NCI-H2029 (cell line): ENCODE measurements at places on chromosomes 7 and 10.

DNA sequence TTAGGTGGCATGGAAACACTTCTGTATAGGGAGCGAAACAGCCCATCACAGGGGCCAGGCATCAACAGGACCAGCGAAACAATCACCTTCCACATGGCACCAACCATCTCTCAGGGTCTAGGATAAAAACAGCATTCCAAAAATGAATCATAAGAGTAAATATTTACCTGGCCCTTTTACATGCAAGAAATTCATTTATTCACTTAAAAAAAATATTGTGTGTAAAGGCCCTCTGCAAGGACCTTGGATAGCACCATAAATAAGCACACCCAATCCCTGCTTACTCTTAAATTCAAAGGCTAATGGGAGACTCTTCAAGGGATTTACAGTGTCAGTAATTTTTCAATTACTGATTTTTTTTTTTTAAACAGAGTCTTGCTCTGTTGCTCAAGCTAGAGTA, 25.4 kb downstream of the CPVL start:
- no peak for DNase-seq

DNA sequence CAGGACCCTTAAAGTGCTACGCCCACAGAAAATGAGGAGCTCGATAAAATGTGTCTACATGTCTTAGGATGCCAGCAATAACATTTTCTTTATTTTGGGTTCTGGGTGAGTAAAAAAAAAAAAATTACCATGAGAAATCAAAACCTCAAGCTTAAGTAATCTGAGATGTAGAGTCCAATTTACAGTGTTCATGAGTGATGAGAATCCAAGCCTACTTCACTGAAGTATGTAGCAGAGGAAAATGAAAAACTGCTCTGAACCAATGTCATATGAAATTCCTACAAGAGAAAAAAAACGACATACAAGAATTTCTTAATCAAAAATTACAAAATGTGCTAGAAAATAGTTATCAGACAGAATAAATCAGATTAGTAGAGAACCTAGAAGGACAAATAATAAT, 274.4 kb downstream of the HTR7 start:
- DNase-seq: no peak

DNA sequence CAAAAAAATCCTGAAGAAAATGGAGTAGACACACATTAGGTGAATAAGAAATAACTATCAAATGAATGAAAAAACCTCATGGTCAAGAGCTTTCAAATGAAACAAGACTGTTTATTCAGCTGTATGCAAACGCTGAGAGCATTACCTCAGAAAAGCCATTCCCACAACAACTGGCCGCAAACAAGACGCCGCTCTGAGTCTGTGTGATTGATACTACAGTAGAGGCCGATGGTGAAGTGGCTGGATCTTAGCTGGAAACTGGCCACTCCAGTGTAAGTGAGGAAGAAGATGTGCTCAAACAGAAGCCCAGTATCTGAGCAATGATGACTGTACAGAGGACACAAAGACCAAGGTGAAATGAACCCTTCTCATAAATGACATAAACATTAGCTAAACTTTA, 252.4 kb upstream of the GHITM start:
- peak; percentile 19 for DNase-seq

- no peak for DNase-seq
These were observed 54.0 kb upstream of the CACUL1 start for GRCh38 chr10:118808601-118809356.

GRCh38 chr10:30052062-30052461, 7.3 kb downstream of the JCAD start:
- no peak for DNase-seq

DNA sequence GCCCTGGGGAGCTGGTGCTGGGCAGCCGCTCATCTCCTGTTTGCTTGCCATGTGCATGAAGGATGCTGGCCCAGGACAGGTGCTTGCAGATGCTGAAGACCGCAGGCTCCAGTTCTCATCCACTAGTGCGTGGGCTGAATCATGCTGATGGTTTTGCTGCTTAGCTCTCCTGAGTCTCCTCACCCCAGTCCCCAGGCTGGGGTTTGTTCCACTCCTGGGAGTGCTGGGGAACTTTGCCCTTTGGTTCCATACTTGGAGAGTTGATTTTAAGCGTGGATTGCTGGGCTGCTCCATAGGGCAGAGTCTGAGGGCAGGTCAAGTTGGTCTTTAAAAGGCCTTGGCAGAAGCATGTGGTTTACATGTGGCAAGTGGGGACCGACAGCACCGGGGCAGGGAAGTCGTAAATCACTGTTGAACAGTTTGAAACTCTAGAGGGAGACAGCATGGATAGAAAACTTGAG, 9.1 kb downstream of the DYNC2I1 start:
- DNase-seq: no peak

GRCh38 chr7:73852500-73852899, 8.5 kb upstream of the TMEM270 start:
- DNase-seq: no peak

GRCh38 chr7:28016297-28016696, 164.3 kb downstream of the JAZF1 start:
- DNase-seq: no peak

- DNase-seq: no peak
These were observed 718 bp upstream of the BPGM start for GRCh38 chr7:134645935-134646334.

DNA sequence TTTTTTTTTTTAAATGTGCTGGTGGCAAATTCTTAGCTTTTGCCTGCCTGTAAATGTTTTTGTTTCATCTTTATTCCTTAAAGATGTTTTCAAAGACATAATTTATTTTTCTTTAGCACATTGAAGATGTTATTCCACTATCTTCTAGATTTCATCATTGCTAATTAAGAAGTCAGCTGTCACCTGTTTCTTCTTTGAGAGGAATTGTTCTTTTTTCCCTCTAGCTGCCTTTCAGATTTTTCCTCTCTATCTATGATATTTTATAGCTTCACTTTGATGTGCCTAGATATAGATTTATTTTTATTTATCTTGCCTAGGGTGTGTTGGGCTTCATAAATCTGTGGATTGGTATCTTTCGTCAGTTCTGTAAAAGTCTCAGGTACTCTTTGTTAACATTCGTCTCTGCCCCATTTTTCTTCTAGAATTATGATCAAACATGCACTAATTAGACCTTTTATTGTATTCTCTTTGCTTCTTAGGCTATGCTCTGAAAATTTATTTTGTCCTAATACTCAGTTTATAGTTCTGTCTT, 50.0 kb upstream of the GATA3 start:
- no peak for DNase-seq

GRCh38 chr10:112883360-112884178, 66.5 kb upstream of the TCF7L2 start:
- DNase-seq: no peak

DNA sequence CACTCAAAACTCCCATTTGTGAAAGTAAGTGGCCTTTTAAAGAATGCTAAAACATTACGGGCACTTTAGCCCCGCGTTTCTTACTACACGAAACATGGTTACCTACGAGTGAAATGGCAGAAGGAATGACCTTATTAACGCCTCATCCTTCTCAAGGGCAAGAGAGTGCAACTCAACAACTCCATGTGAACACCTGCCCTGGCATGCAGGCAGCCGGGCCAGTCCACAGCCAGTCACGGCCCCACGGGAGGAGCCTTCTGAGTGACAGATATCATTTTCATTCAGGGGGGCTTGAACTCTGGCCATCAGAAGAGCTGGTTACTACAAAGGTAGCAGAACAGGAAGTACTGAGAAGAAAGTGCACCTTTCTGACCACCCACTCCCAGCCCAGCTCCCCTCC, 236.1 kb downstream of the PTPRN2 start:
- DNase-seq: no peak

- DNase-seq: no peak
These were observed 32.1 kb downstream of the MARCHF5 start for GRCh38 chr10:92323079-92323478.
